ENCODE measurements at places on chromosomes 16 and 17.

DNA sequence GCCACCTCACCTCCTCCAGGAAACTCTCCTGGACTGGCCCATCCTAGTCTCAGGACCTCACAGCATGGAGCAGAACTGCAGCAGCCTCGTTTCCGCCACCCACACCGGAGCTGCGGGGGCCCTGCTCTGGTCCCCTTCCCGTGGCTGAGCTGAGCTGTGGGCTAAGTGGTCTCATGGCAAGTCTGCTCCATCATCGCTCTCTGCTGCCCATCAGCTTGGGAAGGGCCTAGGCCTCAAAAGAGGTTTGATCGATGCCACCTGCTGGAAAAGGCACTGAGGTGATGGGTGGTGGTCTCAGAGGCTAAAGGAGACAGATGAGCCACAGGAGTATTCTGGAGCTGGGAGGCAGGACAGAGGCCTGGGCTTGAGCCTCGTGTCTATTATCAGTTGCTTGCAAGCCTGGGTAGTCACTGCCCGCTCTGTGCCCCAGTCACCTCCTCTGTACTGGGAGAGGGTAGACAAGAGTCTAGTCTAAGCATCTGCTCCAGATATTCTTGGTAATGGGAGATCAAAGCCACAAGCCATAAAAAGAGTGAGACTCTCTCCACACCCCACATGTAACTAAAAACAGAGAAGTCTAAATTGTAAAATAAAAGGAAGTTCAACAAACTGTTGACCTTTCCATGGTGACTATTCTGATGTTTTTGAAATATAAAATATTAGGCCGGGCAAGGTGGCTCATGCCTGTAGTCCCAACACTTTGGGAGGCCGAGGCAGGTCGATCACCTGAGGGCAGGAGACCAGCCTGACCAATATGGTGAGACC, 1.6 kb downstream of the ITGAE start:
- DNase-seq: no peak

DNA sequence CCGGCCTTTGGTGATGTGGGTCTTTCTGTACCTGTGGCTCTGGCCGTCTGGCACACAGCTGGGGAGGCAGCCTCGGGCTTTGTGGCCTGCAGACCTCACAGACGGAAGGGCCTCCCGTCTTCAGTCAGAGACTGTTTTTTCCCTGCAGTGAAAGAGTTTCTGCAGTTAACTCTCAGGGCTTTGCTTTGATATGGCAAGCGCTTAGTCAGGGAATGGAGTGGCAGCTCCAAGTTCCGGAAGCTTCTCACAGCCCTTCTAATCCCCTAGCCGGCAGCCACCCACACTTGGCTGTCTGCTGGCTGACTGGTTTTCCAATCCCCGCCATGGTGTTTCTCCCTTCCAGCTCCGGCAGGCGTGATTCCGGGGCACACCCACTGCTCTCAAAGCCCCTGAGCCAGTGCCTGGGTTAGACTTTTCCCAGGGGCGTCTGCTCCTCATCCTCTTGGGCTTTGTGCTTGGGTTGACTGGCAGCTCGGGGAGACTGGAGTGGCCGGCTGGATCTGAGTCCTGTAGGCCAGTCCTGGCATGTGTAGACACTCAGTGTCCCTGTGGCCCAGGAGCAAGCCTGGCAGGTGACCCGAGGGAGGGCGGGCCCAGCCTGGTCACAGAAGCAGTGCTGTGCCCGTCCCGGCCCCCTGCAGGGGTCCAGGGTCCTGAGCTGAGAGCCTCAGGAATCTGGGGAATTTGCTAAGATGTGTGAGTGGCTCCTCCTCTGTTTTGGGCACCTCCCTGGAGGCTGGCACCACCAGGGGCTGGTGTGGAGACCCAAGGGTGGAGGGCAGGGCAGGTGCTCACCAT, 29.9 kb downstream of the BAIAP2 start:
- no peak for DNase-seq

GRCh38 chr17:15931394-15931793, 13.5 kb upstream of the ADORA2B start:
- no peak for DNase-seq

GRCh38 chr16:56436258-56436657, 10.9 kb upstream of the AMFR start:
- DNase-seq: no peak

Measured in B cell (primary cell).